ENCODE measurements at places on chromosomes 3 and 15.
A peak's percentile ranks its signal among the peaks of the same experiment; 100 is the strongest.

DNA sequence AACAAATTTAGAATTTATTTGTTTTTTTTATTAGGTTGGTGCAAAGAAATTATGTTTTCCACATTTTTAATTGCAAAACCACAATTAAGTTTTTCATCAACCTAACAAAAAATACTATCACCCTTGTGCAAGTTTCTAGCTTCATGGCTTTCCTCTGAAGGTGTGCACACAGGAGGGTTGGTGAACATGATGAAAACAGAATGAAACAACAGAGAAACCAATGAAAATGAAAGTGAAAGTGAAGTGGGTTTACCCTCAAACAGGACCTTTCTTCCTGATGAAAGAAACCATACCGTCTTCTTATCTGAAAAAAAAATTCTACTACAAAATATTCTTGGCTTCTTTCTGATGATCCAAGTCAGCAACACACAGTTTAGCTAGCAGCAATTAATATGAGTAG, 71.9 kb upstream of the FEZF2 start:
- DNase-seq = no peak

- peak; percentile 2 for DNase-seq
These were observed 34.5 kb downstream of the FEM1B start for GRCh38 chr15:68311859-68312557.

- no peak for DNase-seq
These were observed 23.2 kb upstream of the GNB4 start for GRCh38 chr3:179474480-179474879.

DNA sequence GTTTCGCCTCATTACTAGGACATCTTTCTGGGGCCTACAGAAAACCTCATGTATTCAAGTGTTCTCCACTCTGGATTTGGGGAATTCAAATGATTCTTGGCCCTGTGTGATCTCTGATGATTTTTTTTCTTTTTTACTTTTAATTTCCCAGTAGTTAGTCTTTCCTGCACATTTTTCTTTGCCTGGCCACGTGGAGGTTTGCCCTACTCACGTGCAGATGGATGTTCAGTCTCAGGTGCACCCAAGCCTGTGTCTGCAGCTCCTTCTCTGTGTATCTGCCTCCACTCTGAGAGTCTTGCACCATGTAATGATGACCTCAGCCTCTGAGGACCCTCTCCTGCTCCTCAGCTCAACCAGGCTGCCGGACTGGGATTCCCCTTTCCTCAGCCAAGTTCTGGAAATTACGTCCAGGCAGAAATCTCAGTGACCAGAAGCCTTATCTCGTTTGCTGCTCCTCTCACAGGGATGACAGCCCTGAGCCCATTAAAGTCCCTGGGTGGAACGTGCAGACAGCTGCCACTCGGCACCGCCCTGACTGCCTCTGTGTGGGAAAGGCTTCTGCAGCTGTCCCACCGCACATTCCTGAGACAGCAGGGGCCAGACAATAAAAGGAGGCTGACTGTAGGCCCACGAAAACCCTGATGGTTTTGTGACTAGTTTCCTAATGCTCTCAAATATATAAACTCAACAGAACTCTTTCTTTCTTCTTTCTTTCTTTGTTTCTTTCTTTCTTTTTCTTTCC, 31.4 kb upstream of the GABRB3 start:
- DNase-seq = no peak

- no peak for DNase-seq
These were observed 15.0 kb upstream of the SRP14 start for GRCh38 chr15:40053831-40054604.

DNA sequence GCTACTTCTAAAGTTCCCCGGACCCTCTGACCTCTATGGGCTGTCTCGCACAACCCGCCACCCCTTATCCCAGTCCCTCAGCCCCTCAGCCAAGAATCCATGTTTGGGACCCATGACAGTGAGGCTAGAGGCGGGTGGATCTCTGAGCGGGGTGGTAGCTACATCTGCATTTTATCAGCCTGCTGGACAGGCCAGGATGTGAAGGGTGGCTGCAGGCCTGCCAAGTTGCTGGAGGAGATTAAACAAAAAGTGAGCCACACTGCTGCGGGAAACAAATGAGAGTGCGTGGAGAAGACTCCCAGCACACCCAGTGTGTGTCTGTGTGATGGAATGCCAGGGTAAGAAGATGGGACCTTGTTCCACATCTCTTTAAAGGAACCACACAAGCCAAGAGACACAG, 51.1 kb upstream of the SPATA12 start:
- no peak for DNase-seq

GRCh38 chr15:45892182-45892581, 257.4 kb downstream of the SQOR start:
- DNase-seq = no peak

DNA sequence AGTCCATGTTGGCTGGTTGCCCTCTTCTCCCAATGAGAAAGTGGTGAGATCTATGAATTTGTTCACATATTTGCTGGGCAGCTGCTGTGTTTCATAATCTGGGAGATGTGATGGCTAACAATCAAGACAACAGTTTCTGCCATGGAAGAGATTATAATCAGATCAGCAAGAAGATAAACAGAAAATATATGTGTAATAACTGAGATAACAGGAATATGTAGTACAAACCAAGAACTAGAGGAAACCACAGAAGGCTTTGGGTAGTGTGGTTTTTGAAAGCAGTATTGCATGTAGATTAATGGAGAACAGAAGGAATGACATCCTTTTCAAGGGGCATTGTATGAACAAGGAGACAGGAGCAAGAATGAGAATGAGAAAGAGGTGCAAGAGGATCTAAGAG, 12.2 kb upstream of the CSTA start:
- DNase-seq = no peak

GRCh38 chr3:173889596-173889995, 492.1 kb downstream of the NLGN1 start:
- DNase-seq = no peak

DNA sequence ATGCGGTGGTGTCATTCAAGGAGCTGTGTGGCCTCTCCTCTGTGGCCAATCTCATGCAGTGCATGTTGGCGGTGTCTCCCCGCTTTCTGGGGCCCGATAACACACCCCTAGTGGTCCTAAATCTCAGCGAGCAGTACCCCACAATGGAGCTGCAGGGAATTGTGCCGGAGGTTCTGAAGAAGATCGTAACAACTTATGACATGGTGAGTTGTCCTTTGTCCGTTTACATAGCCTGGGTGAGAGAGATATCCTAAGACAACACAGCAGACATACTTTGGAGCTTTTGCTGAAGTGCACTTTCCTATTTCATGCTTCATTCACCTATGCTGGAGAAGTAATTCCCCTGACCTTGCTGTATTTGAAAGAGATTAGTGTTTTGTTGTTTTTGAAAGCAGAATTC, 130.0 kb downstream of the PLCL2 start:
- no peak for DNase-seq

DNA sequence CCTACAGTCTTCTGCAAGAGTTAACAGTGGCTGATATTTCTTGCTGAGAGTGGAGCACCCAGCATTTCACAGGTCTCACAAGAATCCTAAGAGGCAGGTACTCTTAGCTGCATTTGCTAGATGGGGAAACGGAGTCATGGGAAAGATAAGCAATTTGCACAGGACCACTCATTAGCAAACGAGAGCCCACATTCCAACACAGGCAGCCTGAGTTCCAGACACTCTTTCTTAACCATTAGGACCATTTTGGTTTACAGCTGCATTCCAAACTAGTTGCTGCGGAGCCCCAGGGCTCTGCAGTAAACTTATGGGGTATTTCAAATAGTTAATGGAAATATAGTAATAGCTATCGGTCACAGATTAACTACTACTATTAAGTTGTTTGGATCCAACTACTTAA, 42.5 kb downstream of the LYZL4 start:
- DNase-seq = no peak

GRCh38 chr3:159766563-159767185, 222.0 kb upstream of the IL12A start:
- DNase-seq = no peak

DNA sequence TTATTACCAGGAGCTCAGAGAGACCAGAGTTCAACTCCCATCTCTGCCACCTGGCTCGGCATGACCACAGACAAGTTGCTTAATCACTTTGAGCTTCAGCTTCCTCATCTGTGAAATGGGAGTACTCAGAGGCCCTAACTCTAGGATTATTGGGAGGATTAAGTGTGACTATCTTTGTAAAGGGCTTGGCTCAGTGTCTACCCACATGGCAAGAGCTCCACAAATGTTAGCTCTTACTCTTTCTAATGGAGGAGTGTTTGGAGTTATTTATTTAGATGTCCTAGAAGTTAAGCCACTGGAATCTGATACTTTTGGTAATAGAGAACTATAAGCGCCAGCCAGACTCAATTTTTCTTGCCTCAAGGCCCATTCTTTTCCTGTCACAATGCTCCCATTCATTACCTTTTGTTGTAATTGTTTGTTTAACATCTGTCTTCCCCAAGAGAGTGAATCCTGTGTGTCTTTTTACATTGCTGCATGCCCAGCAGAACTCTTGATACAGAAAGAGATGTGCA, 12.3 kb upstream of the LMCD1 start:
- DNase-seq = no peak

- no peak for DNase-seq
These were observed 12.8 kb downstream of the IQGAP1 start for GRCh38 chr15:90400759-90401314.

DNA sequence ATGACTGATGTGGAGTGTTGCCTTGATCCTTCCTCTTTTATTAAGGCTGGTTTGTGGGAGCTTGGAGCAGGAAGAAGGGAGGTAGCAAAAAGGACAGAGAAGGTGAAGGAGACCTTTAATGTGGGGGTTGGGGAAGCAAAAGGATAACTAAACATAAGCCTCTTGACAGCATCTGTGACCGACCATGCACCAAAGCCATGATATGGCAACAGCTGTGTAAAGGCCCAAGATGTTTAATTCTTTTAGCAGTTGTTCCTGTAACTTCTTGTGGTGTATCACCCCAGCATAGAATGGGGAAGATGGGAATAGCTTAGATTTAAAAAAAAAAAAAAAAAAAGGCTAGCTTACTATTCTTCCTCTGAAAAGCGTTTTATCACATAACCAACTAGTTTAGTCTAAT, 194.7 kb downstream of the KLHL25 start:
- no peak for DNase-seq

GRCh38 chr3:98812851-98813374, 49.8 kb downstream of the ST3GAL6 start:
- no peak for DNase-seq

- DNase-seq = no peak
These were observed 107.0 kb downstream of the SHOX2 start for GRCh38 chr3:157999246-157999645.

GRCh38 chr3:53830944-53831343, 15.3 kb downstream of the CHDH start:
- no peak for DNase-seq

- no peak for DNase-seq
These were observed 754.4 kb upstream of the GOLIM4 start for GRCh38 chr3:168850109-168850508.

DNA sequence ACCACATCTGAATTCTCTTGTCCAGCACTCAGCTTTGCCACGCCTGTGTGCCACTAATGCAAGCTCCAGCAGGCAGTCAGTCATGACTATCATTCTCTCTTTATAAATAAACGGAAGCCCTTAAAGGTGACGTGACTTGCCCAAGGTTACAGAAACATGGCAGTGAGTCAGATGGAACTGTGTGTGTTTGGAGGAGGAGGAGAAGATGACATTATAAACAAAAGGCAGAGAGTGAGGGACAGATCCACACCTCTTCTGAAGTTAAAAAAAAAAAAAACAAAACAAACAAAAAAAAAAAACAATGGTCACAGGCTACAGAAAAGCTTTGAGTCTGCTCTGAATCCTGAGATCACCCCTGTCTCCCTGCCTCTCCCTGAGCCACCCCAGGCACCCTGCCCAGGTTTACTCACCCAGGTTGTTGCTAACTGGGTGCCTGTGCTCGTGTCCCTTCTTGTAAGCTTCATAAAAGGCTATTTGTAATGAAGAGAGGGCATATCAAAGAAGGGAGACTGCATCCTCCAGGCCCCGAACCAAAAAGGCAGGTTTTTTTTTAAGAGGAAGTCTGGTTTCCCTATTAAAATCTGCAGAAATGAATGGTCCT, 119.7 kb upstream of the PHLDB2 start:
- no peak for DNase-seq
